Stimulated activated CD4-positive, alpha-beta T cell treated with anti-CD3 and anti-CD28 coated beads, Interleukin-4, amount 100 ng/mL, for 1 hour (primary cell): ENCODE measurements at places on chromosomes 4 and X.

GRCh38 chr4:40583850-40584439 lies 45.7 kb downstream of the RBM47 start:
- DNase-seq, result no peak

DNA sequence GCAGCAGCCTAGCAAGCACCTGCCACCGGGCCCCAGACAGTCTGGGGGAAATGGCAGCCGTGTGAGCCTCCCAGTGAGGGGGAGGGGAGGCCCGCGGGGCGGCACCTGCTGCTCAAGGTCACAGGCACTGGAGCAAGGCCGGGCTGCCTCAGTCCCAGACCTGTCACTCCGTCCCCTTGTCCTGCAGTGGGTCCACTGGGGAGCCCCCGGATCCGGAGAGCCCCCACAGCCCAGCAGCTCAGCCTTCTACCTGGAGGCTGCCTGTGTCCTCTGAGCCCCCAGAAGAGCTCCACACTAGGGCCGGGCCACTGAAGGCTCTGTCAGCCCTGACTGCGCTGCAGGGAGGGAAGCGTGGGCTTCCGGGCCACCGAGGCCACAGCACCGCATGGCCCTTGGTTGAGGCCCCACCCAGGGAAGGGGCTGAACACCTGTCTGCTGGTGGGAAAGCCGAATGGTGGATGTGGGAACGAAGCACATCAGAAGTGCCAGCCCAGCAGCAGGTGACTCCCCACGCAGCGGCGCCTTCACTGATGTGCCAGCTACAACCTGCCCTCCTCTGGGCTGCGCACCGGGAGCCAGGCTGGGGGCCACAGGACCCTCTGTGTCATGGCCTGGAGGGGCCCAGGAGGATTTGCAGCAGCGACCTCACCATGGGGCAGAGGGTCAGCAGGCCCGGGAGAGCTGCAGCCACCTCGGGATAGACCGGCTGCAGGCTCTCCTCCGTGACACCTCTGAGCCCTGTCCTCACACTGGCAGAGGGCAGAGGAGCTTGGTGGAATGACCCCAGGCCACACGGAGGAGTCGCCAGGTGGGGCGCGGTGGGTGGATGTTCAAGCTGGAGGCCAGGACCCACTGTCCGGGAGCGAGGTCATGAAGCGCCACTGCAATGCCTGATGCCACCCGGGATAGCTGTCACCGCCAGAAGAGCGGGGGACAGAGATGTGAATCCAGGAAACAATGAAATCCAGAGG lies 35.0 kb upstream of the MXD4 start:
- DNase-seq, result peak; percentile 13

GRCh38 chr4:182745237-182745636 lies 171.9 kb downstream of the DCTD start:
- DNase-seq, result no peak

- DNase-seq, result no peak
These were observed 181.6 kb downstream of the LARP7 start for GRCh38 chr4:112818594-112818965.

GRCh38 chr4:52019936-52020657 lies at the start of gene LRRC66:
Gene LRRC66 (minus strand): TSS chr4:52020363. CDS start chr4:52017613, 2,750 bp downstream.
- no peak for DNase-seq

DNA sequence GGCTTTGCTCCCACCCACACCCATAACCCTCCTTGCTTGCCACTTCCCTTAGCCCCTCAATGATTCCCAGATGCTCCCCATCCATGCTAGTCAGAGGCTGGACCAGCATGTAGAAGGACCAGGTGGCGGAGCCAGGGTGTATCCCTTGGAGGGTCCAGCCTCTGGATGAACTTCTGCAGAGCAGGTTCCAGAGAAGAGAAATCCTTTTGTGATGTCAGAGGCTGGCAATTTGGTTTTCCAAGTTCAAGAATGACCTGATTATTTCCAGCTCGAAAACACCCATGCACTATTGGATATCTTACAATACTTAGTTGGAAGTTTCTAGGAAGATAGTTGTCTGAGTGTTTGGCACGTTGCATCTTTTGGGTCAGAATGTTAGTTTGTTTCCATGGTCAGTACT lies 168.3 kb upstream of the RPS6KA3 start:
- DNase-seq, result no peak

GRCh38 chr4:147950841-147951240 lies 219.0 kb downstream of the ARHGAP10 start:
- no peak for DNase-seq

GRCh38 chrX:140360924-140361323 lies 143.9 kb downstream of the SOX3 start:
- DNase-seq, result no peak

GRCh38 chr4:2862528-2862927 lies 18.9 kb downstream of the ADD1 start:
- DNase-seq, result no peak

DNA sequence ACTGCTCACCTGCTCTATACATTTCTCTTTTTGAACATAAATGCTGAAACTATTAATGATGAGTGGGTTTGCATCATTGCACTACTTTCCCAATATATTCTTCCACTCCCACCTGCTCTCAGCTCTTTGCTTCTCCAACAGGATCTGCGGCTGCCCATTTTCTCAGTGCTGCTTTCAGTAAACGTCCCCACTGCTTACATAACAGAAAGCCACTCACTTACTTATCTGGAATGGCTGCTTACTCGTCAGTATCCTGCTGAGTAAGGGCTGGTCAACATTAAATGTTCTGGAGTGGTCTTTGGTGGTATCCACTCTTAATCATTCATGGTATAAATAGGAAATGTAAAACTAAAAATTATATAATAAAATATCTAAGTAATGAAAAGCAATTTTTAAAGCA lies 112.8 kb upstream of the HPF1 start:
- no peak for DNase-seq

GRCh38 chr4:23237771-23238170 lies 545.0 kb downstream of the GBA3 start:
- DNase-seq, result no peak

DNA sequence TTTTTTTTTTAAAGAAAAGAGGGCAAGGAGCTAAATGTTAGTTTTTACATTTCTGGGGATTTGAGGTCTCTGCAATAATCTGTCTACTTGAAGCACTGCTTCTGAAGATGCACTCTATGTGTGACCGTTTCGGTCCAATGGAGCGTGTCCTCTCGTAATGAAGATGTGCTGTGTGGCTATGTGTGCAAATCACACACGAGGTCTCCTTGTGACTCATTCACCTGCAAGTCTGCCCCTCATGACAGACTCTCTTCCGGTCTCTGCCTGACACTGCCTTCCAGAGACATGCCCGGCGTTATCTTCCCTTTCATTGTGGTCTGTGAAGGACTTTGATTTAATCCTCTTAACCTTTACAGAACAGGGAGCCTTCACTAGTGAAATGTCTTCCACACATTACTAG lies 84.3 kb downstream of the TRAM1L1 start:
- no peak for DNase-seq

- DNase-seq, result no peak
These were observed 448.6 kb downstream of the PCDH18 start for GRCh38 chr4:137083571-137084135.

DNA sequence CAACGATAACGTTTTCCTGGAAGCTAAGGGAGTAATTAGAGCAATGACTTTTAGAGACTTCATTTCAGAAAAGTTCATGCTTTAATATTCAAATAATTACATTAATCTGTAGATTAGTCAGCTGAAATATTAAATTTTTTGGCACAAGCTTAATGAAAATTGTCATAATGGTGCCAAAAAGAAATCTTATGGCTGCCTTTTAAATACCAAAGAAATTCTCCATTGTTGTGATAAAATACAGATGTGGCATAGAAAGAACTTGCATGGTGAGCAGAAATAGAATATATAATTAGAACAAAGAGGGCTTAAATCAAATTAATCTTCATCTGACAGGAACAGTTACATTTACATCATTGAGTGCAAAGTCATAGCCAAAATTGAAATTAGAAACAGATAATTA lies 263.5 kb downstream of the AFF2 start:
- DNase-seq, result no peak

- DNase-seq, result no peak
These were observed 162.6 kb upstream of the INTU start for GRCh38 chr4:127469959-127470809.

DNA sequence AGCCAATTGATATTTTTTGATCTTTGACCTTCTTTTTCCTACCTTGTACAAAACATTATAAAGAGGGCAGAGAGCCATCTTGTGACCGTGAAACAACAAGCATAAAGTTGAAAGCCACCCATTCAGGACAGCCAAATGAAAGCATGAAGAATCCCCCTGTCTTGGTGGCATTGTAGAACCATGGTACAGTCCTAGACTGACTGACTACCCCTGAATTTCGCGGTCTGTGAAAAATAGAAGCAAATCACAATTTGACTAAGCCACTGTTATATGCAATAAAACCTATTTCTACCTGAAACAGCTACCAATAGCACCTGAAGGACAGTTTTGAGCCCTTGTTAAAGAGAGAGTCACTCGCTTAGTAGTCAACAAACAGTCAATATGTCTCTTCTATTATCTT lies 527.4 kb downstream of the MID1IP1 start:
- DNase-seq, result no peak

- DNase-seq, result no peak
These were observed 78.2 kb upstream of the PRSS48 start for GRCh38 chr4:151198748-151199147.

- DNase-seq, result no peak
These were observed at the start of gene GSX2 for GRCh38 chr4:54099748-54100574. Gene GSX2 (plus strand): TSS chr4:54100163. CDS start chr4:54100345, 182 bp downstream.

- no peak for DNase-seq
These were observed 11.0 kb upstream of the EIF4E start for GRCh38 chr4:98939892-98940298.

DNA sequence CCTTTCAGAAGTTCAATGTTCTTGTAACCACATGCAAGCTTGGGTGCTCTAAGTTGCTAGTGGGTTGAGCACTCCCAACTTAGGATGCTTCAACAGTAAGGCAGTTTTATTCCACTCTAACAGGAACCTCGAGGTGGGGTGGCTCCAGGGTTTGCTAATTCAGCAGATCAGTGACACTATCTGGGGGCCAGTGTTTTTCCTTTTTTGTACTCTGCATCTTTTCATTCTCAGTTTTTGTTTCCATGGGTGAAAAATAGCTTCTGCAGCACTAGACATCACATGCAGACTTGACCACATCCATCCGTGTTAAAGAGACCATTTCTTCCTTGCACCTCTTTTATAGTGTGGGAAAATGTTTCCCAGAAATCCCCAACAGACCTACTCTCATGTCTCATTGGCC lies 497.6 kb downstream of the STIM2 start:
- no peak for DNase-seq

GRCh38 chrX:17820100-17820499 lies 41.0 kb downstream of the RAI2 start:
- no peak for DNase-seq

GRCh38 chr4:106869551-106869950 lies 166.6 kb downstream of the DKK2 start:
- DNase-seq, result no peak

DNA sequence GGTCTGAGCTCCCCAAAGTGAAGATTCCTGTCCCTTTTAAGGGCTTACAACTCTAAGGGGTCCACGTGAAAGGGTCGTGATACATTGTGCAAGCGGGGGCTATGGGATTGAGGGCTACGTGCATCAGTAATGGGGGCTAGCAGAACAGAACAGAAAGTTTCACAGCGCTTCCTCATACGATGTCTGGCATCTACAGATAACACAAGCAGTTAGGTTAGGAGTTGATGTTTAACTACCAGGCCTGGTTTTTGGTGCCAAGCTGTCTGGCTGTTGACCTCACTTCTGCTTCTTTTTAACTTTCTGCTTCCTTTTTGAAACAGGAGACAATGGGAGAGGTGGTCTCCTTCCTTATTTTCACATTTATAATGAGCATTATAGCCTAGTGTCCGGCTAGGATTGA lies 368.6 kb upstream of the CXorf51A start:
- no peak for DNase-seq

- DNase-seq, result no peak
These were observed 45.0 kb downstream of the CPLX1 start for GRCh38 chr4:780716-781492.

DNA sequence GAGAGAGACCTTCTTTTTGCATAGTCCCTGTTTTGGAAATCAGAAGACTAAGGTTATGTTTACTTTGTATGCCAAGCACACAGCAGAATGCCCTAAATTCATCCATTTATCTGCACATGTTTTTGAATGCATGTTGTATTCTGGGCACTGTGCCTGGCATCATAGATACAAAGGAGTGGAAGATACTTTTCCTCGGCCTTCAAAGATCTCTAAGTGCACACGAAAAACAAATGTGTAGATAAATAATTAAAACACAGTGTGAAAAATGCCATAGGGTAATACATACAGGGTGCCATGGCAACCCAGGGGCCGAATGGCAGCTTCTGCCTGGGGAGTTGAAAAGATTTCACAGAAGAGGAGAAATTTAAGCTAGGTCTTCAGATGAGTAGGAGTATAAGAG lies 390.6 kb upstream of the ATOH1 start:
- DNase-seq, result no peak

- no peak for DNase-seq
These were observed 38.7 kb downstream of the SPATA4 start for GRCh38 chr4:176156656-176157055.

DNA sequence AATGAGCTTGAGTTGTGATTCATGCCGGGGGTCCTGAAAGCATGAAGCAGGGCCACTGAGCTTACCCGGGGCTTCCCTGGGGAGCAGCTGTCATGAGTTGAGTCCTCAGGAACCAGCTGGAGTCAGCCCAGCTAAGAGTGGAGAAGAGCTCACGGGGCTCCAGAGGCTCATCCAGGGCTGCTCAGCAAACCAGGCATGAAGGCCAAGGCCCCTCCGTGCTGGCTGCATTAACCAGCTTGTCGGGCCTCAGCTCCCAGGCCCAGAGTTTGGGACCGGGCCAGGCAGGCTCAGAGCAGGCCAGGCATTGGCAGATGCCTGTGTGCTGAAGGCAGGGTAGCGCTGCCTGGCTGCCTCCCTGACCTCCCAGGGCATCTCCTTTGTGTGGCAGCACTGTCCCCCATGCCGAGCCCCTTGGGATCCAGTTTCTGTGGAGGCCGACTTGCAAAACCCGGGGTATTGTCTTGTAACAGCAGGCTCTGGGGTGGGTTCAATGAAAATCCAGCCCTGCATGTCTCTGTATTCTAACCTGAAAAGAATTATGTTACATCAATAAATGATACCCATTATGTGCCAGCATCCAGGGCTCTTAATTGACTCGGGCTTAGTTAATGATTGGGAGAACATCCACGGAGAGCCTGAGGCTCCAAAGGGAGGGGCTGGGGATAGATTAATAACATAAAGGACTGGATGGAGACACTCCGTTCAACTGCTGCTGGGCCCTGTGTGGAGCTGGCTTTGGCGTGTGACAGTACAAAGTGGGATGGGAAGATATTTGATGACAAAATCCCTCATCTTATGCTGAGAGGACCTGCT lies 68.0 kb upstream of the MSX1 start:
- no peak for DNase-seq

DNA sequence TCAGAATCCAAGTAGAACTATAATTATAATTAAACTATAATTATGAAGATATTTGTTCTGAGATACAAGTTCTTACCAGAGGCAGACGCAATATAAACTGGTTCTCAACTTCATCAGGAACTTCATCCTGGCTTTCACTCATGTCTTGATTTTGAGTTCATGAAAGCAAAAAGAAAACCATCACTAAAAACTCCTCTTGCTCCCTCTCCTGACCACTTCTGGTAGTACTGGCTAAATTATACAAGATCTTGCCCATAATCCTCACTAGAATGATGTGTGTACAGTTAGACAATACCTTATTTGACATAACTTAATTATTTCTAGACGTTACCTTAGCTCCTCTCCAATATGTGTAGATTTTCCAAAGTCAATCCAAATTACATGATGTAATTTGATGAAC lies 3.7 kb downstream of the TAF7L start:
- DNase-seq, result no peak
